ENCODE measurements at places on chromosomes 6 and 20.

GRCh38 chr6:109373331-109373730 lies 8.9 kb downstream of the CD164 start:
- no peak for DNase-seq

GRCh38 chr20:32628960-32629530 lies 43.9 kb upstream of the NOL4L start:
- no peak for DNase-seq

DNA sequence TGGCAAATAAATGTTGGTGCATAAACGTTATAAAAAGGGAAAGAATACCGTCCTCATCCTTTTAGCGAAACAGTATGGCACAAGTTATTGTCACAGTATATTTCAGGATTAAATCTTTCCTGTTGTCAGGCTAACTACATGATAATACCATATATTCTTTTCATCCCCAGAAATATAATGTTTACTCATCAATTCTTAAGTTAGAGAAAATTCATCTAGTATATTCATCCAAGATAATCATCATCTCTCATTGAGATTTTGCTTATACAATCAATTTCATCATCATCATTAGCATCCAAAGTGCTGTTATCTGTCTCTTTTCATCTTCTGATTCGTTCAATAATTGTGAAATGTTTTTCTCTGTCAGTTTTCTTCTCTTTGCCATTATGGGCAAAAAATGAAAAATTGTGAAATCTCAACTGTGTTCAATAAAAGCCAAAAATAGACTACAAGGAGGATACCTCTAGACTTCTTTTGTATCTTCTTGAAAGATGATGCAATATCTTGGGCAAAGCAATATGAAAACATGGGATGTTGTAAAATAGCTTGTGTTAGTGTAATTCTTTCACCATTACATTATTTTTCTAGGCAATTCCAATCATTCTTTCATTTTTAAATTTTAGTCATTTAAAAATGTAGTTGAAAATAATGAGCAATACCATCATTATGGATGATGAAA lies 2.6 kb downstream of the SPACA1 start:
- DNase-seq = no peak

- DNase-seq = no peak
These were observed 74.3 kb downstream of the RPS12 start for GRCh38 chr6:132888701-132889100.

- no peak for DNase-seq
These were observed 6.8 kb upstream of the SNHG17 start for GRCh38 chr20:38441916-38442315.

GRCh38 chr20:32029561-32029960 lies 19.3 kb downstream of the CCM2L start:
- DNase-seq = no peak

GRCh38 chr20:19930426-19930825 lies 86.7 kb upstream of the NAA20 start:
- no peak for DNase-seq

- no peak for DNase-seq
These were observed 25.5 kb downstream of the DDO start for GRCh38 chr6:110389689-110390382.

GRCh38 chr6:75012018-75012417 lies 193.8 kb downstream of the COL12A1 start:
- no peak for DNase-seq

DNA sequence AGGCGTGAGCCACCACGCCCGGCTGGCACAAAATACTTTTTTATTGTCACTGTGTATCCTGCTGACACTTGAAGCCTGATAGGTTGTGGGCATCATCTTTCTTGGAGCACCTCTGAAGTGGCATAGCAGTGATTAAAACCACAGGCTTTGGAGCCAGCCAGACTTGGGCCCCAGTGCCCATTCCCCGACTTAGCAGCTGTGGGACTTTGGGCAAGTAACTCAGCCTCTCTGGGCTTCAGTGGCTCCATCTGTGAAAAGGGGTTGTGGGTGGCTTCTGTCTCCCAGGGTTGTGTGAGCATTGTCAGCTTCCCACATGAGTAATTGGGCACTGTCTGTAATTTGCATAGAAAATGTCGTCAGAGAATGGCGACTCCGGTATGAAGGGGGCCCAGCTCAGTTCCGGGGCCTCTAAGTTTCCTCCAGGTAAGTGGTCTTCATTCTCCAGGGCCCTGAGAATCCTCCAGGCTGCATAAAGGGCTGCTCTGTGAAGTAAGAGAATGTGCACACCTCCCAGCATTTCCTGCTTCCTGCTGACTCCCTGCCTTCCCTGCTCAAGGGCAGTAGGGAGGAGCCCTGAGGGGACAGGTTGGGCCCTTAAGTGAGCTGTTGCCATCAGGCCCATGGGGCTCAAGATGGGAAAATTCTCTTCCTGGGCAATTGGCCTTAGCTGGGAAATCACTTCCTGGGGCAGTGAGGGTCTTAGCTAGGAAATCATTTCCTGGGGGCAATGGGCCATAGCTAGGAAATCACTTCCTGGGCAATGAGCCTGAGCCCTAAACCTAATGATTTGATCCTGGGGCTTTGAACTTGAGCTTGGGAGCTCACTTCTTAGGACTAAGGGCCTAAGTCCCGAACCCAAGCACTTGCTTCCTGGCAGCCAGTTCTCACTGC lies 27.2 kb downstream of the ARHGAP40 start:
- no peak for DNase-seq
